NCI-H446 treated with DMSO at 0.1 percent for 48 hours (cell line): ENCODE measurements at places on chromosomes 3 and 15.

DNA sequence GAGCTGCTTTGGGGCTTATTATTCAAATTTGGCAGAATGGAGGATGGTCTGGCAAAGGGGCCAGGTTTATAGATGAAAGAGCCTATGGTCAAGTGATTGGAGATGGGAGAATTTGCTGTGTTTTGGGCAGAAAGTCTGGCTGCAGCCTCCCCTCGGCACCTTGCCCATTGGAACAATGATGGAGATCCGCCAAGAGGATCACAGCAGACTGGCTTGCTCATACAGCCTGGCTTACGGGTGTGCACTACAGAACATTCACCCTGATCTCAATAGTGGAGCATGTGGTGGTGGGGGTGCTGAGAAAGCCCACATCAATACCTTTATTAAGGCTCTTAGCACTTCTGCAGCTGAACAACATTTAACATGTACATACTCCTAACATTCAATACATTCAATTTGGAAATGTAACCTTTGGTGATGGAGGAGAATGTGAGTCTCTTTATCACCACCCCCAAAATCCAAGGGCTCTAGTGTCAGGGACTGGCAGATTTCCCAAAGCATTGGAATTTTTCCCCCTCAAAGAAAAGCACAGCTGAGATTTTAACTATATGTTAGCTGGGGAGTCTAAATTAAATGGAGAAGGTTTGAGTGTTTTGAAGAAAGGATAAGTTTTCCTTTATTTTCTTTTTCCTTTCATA lies 118.4 kb upstream of the TMC3 start:
- peak; percentile 98 for DNase-seq

- no peak for DNase-seq
Observed at GRCh38 chr15:100048736-100049135, 293.0 kb downstream of the ADAMTS17 start.

DNA sequence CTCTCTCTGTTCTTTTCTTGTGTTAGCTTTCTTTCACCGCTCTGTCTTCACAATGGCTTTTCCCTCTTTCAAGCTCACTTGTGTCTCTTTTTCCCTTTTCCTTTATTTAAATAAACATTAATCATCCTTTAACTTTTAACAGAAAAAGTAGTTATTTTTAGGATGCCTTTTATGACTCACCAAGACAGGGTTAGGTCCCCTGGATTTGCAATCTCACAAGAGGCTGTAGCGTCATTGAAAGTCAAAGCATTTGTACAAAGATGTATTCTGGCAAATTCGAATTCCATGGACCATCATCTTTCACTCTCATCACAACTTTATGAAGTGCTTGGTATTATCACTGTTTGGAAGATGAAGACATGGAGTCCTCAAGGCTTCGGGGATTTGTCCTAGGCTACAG lies 34.8 kb upstream of the MCTP2 start:
- no peak for DNase-seq

- DNase-seq = no peak
Observed at GRCh38 chr3:102148598-102149337, 286.0 kb upstream of the ZPLD1 start.
